Activated CD4-positive, alpha-beta T cell treated with anti-CD3 and anti-CD28 coated beads for 1 hour (primary cell): ENCODE measurements at places on chromosomes 7 and 10.

DNA sequence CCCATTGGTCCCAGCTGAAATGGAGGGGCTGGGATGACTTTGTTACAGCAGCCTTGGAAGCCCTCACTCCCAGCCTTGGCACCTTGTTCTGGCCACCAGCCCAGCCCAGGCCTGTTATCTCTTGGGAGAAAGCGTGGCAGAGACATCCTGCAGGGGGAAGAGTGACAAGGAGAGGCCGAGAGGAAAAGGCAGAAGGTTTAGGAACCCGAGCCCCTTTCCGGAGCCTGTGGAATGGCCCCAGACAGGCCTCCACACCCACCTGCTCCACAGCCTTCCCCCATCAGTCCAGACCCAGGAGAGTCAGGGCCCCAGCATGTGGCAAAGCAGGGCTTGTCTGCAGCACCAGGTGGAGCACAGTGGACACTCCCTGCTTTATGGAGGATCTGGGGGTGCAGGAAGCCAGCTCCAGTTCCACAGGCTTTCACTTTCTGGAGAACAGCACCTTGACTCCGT, 24.1 kb upstream of the TRIM8 start:
- no peak for DNase-seq

GRCh38 chr10:67241451-67241850, 315.6 kb downstream of the LRRTM3 start:
- no peak for DNase-seq

- DNase-seq = no peak
Observed at GRCh38 chr10:48254750-48255512, 19.6 kb downstream of the FRMPD2 start.

- DNase-seq = no peak
Observed at GRCh38 chr10:91434041-91434440, 23.9 kb downstream of the HECTD2 start.

DNA sequence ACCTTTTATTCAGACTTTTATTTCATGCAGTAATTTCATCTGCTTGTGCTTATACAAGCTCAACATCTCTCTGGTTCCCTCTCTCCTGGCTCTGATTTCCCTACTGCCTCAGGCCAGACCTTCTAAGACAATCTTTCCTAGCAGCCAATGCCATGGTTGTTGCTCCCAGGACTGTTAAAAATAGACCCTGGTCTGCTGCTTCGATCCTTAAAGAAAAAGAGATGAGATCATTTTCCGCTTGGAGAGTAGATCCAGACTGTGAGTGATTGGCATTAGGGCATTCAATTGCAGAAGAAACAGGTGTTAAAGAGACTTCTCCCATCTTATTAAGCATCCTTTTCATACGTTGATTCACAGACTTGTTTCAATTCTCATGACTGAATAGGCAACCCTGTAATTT, 68.4 kb upstream of the ITGB1 start:
- DNase-seq = no peak

- no peak for DNase-seq
Observed at GRCh38 chr7:156754201-156754600, 113.6 kb downstream of the RNF32 start.

- DNase-seq = no peak
Observed at GRCh38 chr7:107605218-107605815, 25.3 kb downstream of the BCAP29 start.
